ENCODE measurements at places on chromosomes 11 and 22.

GRCh38 chr11:128512474-128512996 is 74.8 kb downstream of the ETS1 start:
- DNase-seq = no peak

GRCh38 chr11:95229993-95230809 is 801 bp downstream of the SESN3 start:
- DNase-seq = no peak

DNA sequence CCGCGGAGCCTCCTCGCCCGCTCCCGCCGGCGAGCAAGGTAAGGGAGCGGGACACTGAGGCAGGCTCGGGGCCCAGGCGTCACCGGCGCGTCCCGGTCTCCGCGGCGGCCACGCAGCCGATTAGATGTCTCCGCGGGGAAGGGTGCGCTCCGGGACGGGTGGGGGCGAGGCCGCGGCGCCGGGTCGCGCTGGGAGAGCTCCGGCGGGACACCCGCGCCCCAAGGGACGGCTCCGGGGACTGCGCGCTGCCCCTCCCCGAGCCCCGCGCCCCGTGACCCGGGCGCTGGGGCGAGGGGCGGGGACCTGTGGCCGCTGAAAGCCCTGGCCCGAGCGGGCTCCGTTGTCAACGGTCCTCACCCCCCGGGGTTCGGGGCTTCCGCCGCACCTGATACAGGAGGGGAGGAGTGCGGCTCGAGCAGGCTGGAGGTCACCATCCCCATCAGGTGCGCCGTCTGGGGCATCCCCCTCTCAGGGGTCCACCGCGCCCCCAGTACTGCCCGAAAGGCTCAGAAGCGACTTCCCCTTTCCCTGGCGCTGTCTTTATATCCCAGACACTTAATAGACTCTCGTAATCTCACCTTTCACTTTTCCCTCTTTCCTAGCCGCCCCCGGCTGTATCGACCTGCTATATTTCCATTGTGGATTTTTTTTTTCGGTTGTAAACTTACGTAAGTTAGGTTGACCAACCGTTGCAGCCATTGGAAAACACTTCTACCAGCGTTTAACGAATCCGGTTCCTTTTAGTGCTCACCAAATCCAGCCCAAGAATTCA is 573 bp downstream of the PPFIA1 start:
- DNase-seq = peak; percentile 16

- no peak for DNase-seq
Observed at GRCh38 chr11:48182860-48183526, 33.6 kb upstream of the OR4B1 start.

DNA sequence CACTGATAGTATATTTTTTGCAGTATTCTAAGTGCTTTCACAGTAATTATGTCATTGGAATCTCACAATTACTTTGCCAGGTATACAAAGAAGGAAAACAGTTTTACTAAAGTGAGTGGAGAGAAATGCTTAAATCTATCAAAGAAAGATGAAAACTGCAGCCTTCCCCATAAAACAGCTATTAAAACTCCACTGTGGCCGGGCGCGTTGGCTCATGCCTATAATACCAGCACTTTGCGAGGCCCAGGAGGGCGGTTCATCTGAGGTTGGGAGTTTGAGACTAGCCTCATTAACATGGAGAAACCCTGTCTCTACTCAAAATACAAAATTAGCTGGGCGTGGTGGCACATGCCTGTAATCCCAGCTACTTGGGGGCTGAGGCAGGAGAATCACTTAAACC is 19.1 kb downstream of the OR51E1 start:
- no peak for DNase-seq

DNA sequence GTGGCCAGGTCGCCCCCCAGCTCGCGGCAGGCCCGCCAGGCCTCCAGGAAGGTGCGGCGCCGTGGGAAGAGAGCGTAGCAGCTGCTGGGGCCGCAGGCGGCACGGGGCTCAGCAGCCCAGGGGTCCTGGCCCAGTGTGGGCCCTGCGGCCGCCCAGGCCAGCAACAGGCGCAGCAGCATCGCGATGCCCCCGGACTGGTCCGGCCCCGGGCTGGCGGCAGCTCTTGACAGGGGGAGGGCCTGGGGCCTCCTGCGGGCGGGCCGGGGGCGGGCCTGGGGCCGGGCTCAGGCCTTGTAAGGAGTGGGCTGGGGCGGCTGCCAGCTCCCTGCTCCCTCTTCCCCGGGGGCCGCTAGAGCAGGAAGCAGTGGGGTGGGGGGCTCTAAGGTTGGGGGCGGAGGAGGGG is at the start of gene CD248:
Gene CD248 (minus strand): TSS at position 196 of the 403 bp plus-strand sequence. CDS start 17 bp downstream, at position 179.
- no peak for DNase-seq

GRCh38 chr11:92284558-92284957 is 59.9 kb downstream of the FAT3 start:
- no peak for DNase-seq

GRCh38 chr11:132064987-132065620 is 694.7 kb downstream of the NTM start:
- DNase-seq = no peak

- no peak for DNase-seq
Observed at GRCh38 chr11:39668640-39669039, 1790.8 kb downstream of the LRRC4C start.

- DNase-seq = no peak
Observed at GRCh38 chr11:71253794-71254193, 1.4 kb upstream of the SHANK2 start.

GRCh38 chr11:127412722-127413380 is 412.3 kb upstream of the KIRREL3 start:
- DNase-seq = no peak

GRCh38 chr11:117502015-117502778 is 174.5 kb downstream of the CEP164 start:
- DNase-seq = no peak

- DNase-seq = no peak
Observed at GRCh38 chr22:27628341-27628740, 173.2 kb downstream of the MN1 start.

- no peak for DNase-seq
Observed at GRCh38 chr11:67286621-67287333, 2.3 kb upstream of the ANKRD13D start.
